ENCODE measurements at places on chromosomes 4 and X.

- DNase-seq: no peak
These were observed 216.3 kb downstream of the HHIP start for GRCh38 chr4:144862210-144862609.

DNA sequence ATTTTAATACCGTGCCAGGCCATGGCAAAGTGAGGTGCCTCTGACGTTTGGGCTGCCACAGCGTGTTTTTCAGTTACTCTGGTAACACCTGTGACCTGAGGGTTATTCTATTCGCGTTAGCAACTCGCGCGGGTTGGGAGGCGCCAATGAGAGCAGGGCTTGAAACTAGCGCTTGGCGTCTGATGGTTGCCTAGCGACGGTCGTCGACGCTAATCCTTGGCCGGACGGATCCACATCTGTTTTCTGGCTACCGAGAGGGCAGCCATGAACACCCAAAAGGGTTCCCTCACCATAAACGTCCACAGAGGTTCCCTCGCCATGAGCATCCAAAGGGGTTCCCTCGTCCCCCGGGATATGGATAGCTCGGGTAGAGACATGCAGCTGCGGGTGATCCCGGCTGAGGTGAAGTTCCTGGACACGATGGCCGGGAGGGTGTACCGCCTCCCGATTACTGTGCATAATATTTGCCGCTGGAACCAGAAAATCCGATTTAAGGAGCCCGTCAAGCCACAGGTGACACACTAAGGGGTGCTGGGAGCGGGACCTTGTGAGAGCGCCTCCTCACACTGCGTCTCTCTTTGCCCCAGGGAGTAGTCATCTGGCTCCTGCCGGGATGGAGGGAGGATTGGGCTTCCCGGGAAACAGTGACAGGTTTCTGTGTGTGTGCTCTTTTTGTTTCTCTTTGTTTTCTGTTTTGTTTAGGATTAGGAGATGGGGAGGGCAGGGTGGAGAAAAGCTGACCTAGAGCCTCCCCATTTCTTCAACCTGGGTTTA lies at the start of gene CFAP47:
CFAP47 (plus strand) TSS at position 199 of the 774 bp plus-strand sequence; CDS start at position 265, 66 bp downstream.
- DNase-seq: no peak

DNA sequence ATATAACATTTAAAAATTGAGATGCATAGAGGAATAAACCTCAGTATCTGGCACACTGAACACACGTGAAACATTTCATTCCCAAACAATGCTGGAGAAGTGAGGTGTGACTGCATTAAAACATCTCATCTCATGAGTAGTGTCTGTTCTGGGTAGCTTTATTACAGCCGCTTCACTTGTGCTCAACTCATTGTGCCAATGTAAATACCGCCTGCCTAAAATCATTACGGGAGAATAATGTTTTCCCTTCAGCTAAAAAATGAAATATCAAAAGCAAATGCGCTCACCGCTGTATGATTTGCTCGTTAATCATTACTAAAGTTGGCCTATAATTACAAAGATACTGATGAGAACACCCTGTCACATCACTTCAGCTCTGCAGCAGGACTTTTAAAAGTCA lies 110.2 kb upstream of the PRPS2 start:
- no peak for DNase-seq

DNA sequence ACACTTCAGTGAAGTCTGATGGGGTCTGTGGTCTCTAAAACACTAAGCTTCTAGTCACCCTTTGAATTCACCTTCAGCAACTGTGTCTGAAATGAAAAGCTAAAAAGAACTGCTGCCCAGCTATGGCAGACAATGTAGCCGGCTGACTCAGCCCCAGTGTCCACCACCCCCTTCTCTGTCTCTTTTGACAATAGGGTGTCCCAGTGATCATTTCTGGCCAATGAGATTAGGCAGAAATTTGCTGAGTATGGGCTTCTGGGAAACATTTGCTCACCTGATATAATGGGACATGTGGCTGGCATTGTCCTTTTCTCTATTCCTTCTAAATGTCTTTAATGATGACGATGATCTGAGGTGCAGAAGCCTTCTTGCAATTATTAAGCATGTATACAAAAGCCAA lies 20.6 kb downstream of the IGFBP7 start:
- no peak for DNase-seq

DNA sequence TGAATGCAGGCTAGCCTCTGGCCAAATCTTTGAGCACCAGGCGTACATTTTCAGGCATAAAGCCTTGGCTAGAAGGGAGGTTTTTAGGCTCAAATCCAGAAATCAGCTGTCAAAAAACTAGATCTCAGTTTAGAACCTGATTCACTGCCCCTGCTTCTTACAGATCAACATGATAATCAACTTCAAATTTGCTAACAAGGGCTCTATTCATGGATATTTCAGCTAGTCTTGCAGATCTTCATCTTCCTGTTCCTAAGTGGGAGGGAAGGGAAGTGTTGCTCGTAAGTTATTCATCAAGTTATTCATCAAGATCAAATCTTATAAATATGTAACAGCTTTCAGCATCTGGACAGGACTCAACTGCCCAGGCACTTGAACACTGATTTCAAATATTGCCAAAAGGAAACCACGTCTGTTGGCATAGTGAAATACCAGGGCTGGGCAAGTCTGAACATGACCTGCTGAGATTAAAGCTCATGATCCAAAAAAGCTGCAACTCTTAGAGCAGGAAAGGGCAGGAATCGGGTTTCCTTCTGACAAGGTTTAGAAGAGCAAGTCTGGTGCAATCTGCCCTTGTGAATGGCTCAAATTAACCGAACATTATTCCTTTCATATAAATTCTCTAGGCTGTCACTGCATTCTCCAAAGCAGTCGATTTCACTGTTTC lies 200.3 kb downstream of the PDGFC start:
- DNase-seq: peak; percentile 57

DNA sequence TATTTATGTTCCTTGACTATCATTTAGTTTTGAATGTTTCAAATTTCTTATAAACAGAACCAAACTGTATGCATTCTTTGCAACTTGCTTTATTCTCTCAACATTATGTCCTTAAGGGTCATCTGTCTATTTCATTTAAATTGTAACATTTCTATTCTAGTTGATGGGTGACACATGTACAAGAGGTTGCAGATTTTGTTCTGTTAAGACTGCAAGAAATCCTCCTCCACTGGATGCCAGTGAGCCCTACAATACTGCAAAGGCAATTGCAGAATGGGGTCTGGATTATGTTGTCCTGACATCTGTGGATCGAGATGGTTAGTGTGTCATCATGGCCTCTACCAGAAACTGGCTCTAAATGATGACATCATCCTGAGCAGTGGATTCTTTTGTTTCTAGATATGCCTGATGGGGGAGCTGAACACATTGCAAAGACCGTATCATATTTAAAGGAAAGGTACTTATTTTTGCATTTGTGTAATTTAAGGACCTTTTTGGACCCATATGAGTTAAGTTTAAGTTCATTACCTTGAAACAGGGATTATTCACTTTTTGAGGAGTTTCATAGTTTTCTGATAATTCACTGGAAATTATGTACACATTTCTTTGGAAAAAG lies 6.1 kb downstream of the LIAS start:
- DNase-seq: no peak

GRCh38 chr4:172778583-172778982 lies 390.0 kb upstream of the GALNT7 start:
- DNase-seq: no peak

DNA sequence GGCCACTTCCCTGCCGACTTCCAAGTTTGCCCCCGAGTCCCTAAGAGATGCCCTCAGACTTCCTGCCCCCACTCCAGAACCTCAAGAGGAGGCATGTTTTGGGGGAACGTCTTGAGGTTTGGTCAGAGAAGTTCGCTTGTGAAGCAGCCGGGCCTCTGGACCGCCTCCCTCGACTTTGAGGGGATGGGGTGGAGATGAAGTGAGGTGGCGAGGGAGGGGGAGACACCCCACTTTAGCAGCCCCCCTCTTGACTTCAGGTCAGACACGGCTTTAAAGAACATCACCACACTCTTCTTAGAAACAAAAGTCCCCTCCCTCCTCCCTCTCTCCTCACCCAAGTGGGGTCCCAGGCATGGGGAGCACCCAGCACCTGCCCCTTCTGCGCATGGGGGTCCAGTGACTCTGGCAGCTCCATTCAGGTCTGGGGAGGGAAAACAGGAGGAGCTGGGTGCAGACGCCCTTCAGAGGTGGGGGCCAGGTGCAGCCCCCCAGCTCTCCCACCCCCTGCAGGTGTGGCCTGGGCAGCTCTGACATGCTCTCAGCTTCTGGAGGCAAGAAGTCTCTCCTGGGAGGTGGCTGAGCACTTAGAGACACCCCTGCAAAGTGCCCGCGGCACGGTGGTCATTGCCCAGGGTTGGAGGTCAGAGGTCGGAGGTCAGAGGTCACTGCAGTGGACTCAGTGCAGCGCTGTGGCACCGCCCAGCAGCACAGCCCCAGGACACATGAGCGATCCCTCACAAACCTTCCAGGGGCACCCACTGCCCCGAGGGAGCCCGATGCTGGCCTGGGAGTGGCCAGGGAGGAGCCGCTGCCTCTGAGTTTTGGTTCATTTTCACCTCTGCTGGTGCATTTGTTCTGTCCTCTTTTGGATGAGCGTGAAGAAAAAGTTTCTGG lies 108.8 kb downstream of the CPZ start:
- no peak for DNase-seq

DNA sequence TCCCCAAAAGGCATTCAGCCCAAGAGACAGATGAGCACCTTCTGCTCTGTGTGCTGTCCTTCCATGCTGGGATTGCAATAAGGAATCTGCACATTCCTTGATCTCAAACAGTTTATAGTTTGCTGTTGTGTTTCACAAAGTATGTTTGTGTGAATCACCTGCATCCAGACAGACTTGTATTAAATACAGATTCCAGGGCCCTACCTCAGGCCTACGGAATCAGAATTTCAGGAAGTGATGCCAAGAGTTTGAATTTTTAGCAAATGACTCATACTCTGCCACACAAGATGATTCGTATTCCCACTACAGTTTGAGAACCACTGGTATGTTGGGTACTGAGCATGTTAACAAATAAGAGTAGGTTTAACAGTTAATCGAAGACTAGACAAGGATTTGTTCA lies 7.0 kb downstream of the VAMP7 start:
- DNase-seq: peak; percentile 27

DNA sequence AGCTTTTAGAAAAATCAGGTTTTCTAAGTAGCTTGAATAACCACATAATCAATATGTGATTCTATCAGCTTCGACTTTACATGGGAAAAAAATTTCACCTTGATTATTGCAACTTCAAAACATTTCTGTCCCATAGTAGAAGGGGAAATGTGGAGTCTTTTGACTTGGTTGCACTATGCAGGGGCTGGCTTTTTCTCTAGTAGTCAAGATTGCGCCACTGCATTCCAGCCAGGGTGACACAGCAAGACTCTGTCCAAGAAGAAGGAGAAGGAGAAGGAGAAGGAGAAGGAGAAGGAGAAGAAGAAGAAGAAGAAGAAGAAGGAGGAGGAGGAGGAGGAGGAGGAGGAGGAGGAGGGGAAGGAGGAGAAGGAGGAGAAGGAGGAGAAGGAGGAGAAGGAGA lies 84.9 kb downstream of the MAML3 start:
- no peak for DNase-seq

GRCh38 chr4:80611678-80611979 lies 276.1 kb downstream of the CFAP299 start:
- DNase-seq: no peak

DNA sequence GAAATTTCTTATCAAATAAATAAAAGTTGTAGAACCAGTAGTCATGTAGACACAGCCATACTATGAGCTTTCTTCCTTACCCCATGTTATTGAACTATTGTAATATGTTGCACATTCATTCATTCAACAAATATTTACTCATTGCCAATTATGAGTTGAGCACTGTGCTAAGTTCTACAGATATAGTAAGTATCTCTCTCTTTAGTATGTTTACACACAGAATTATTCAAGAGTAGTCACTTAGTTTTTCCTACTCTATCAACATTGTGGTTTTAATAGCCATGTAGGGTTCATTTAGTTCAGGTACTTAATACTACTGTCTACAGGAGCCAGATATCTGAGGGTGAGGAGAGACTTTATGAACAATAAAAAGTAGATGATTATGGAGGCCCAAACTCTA lies 86.2 kb downstream of the TEX13A start:
- DNase-seq: no peak

- no peak for DNase-seq
These were observed 12.4 kb upstream of the PITX2 start for GRCh38 chr4:110635163-110635865.

DNA sequence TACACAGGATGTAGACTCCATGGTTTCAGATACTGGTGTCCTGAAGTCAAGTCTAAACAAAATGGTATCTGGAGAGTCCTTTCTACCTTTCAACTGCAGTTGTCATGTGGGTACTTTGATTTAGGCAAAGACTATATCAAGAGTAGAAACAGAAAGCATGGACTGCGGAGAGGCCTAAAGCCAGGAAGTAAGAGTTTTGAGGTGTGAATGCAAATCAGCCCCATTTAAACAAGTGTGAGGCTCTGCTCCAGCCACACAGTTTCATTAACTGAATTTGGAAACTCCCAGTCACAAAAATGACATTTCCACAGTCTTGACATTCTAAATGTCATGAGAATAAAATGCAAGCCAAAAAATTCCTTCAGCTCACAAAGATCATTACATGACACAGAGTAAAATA lies 87.2 kb upstream of the MCF2 start:
- no peak for DNase-seq

- no peak for DNase-seq
These were observed 152.2 kb downstream of the EFNB1 start for GRCh38 chrX:68980906-68981616.

GRCh38 chr4:28973587-28974350 lies 1746.4 kb upstream of the PCDH7 start:
- DNase-seq: no peak

- no peak for DNase-seq
These were observed 84.0 kb upstream of the BMP2K start for GRCh38 chr4:78691971-78692821.

GRCh38 chr4:23614284-23614892 lies 275.5 kb downstream of the PPARGC1A start:
- DNase-seq: no peak

DNA sequence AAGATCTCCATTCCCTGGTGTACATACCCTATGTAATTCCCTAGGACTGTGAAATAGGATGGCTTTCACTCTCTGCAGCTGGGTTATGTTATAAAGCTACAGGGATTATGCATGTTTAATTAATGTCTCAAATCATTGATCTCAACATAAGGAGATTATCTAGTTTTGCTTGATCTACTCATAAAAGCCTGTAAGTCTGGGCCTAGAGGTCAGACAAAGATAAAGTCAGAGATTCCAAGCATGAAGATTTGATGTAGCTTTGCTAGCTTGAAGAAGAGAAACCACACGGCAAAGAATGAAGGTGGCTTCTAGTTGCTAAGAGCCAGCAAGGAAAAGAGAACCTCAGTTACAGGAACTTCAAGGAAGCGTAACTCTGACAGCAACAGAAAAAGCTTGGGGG lies 456.9 kb downstream of the CCSER1 start:
- DNase-seq: no peak

GRCh38 chr4:41693629-41694028 lies 54.9 kb downstream of the PHOX2B start:
- peak; percentile 53 for DNase-seq
